ENCODE measurements at places on chromosomes 4 and X.

DNA sequence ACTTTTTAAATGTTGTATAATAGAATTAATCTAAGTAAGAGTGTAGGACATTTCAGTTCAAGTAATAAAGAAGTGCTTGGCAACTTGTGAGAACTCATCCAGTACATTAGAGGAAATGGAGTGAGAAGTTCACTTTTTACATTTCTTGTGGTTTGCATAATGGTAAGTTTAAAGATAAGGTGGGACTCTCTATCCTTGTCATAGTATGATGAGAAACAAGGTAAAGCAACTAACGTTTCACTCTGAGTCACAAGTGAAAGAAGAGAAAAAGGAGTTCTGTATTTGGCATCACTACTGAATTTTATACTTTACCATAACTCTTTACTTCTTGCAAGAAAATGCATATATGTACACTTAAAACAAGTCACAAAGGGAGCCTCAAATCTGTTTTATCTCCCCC, 219.4 kb downstream of the SLC4A4 start:
- no peak for DNase-seq

DNA sequence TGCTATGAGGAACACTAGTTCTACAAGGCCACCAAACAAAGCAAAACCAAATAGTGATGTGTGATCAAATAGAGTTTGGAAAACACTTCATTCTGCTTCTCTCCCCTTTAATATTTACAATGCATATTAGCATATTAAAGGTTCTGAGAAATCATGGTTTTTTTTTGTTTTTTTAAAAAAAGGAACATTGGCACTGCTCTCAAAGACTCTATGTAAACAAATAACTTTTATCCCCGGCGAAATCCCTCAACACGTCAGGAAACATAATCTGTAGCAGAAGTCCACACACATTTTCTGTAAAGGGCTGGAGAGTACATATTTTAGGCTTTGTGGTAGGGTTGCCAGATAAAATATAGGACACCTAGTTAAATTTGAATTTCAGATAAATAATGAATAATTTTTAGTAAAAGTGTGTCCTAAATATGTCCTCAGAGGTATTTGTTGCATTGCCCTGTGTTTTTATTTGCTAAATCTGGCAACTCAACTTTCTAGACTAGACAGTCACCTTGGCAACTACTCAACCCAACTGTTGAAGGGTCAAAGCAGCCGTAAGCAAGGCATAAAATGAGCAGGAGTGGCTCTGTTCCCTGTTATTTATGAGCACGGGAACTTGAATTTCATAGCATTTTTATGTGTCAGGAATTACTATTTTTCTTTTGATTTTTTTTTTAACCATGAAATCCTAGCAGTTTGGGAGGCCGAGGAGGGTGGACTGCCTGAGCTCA, 8.6 kb downstream of the SPATA4 start:
- DNase-seq, result no peak

DNA sequence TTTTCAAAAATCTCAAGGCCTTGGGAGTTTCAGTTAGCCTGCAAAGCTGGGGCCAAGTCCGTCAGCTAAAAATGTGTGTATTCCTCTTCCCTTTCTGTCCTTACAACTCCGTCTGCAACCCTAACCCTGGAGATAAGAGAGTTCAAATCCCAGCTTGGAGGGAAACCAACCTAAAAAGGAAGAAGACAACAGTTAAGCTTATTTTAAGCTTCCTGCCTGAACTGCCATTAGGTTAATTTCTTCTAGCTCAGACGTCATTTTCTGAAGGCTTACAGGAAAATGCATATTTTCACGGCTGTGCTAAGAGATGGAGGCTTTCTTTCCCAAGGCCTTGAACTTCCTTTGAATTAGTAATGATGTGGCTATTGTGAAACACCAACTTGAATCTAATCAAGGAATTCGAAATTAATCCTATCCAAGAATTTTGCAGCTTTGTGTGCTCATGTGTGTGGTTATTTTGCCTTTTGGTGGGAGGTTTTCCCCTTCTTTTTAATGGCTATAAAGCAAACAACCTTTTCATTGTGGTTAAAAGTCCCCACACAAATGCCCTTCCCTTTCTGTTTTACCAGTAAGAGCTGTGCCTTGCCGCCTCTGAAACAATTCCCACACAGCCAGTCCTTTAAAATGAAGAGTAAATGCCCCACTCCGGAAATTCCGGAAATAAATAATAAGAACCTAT, 103.5 kb downstream of the IRF2 start:
- DNase-seq, result no peak

GRCh38 chrX:133771086-133771646, 214.2 kb downstream of the GPC3 start:
- no peak for DNase-seq

GRCh38 chr4:138114434-138114833, 127.7 kb downstream of the SLC7A11 start:
- DNase-seq, result no peak

- DNase-seq, result peak; percentile 36
Measured at GRCh38 chr4:85701861-85702321, 226.9 kb downstream of the ARHGAP24 start.

DNA sequence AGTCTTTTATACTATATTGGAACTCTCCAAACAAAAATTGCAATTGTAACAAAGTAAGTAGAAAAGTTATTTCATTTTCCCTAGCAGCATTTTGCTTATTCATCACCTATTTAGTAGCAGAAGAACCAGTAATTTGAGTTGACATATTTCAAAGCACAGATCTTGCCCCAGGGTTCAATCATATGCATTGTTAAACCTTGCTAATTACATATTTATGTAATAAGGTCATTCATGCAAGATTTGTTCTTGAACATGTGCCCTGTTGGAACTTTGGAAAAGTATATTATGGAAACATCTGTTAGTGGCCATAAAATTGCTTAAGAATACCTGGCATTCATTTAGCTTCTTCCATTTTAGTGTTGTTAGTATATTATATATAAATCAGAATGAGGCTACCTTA, 191.7 kb downstream of the TLL1 start:
- DNase-seq, result no peak

- no peak for DNase-seq
Measured at GRCh38 chr4:17523662-17524061, 8.7 kb downstream of the CLRN2 start.

GRCh38 chr4:20901851-20902250, 201.6 kb downstream of the PACRGL start:
- no peak for DNase-seq

GRCh38 chrX:15107367-15107988, 162.4 kb downstream of the ASB9 start:
- DNase-seq, result no peak

- DNase-seq, result no peak
Measured at GRCh38 chrX:32987142-32987541, 224.2 kb downstream of the DMD start.

- DNase-seq, result no peak
Measured at GRCh38 chr4:173680278-173680677, 150.2 kb upstream of the HAND2 start.

- peak; percentile 48 for DNase-seq
Measured at GRCh38 chr4:10640561-10641201, 43.9 kb downstream of the CLNK start.

DNA sequence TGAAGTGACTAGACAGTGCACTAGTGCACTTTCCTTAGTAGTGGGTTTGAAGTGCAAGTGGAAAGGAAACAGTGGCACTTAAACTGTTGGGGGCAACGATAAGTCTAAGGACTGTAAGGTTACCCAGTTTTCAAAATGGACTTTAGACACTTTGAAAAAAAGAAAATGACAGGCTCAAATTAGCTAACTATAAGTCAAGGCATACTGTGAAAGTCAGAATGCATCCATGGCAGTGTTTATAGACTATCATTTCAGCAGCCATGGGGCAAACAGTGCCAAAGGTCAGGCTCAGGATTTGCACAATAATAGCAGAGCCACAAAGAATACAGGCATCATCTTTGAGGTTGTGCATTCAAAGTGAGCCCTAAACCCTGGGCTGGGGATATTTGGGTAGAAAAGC, 104.4 kb downstream of the CXCL13 start:
- DNase-seq, result no peak

DNA sequence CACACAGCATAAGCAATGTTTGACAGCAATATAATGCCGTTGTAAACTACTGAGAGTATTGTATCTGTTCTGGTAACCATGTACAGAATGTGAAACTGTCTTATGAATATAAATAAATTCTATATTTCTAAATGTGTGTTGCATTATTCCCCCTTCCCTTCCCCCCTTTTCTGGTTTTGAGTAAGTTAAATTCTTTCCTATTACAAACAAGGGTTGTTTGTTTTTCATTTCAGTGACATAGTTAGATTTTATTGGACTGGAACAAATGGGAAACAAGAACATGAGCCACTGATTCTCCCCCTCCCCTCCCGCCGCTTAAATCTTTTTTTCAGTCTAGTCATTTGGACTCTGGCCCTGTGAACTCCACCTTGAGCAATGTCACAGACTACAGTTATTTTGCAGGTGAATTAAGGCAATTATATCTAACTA, 69.8 kb downstream of the GPAT3 start:
- DNase-seq, result no peak

DNA sequence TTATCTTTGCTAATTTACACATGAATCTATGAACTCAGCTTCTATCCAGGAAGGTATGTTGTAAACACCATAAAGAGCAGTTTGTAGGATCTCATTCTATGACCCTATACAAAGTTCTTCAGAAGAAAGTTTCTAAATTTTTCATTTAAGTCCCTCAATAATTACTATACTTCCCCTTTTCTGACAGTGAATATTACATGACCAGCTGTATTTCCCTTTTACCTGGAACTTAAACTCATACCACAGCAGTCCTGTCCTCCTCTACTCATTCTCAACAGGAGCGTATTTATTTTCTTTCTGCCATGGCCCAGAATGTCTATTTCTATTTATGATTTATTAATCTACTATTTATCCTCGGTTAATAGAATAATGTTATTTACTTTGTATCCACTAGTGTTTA, 15.8 kb downstream of the RASGEF1B start:
- DNase-seq, result no peak

GRCh38 chr4:2400841-2401609, 17.4 kb downstream of the ZFYVE28 start:
- DNase-seq, result no peak

- DNase-seq, result no peak
Measured at GRCh38 chr4:69799337-69799736, 38.9 kb upstream of the SULT1B1 start.

DNA sequence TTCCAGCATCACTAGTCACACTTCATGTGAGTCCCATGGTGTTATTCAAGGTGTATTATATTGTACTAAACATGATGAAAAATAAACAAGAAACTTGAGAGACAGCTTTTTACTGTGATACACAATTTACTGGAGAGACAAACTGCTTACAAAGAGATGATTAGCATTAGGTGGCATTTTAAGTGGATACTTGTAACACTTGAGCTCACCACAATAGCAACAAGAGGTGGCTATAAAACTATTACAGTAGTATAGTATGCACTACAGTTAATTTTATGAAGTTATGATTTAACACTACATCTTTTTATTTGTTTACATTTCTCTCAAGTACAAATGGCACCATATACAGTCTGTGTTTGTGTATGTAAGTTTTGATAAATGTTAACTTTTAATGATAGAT, 246.6 kb downstream of the PARM1 start:
- no peak for DNase-seq

- DNase-seq, result peak; percentile 70
Measured at GRCh38 chr4:82785611-82786400, 12.8 kb downstream of the SCD5 start.

- no peak for DNase-seq
Measured at GRCh38 chr4:2643555-2643954, 107.1 kb downstream of the FAM193A start.

DNA sequence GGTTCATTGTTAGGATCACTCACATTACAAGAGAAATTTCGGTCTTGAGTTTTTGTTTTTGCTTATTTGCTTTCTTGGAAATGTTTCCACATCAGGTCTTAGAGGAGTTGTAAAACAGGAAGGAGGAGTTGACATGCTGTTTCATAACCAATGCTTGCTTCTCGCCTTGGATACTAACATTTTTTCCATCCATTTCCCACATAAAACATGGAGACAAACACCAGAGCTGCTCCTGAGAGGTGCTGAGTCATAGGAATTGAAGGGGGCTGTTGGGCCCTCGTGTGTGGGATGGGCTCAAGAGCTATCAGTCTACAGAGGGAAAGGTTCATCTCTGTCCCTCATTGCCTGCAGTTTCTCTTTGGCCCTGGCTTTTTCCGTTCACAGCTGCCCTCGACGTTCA, 29.9 kb downstream of the TBL1X start:
- no peak for DNase-seq

DNA sequence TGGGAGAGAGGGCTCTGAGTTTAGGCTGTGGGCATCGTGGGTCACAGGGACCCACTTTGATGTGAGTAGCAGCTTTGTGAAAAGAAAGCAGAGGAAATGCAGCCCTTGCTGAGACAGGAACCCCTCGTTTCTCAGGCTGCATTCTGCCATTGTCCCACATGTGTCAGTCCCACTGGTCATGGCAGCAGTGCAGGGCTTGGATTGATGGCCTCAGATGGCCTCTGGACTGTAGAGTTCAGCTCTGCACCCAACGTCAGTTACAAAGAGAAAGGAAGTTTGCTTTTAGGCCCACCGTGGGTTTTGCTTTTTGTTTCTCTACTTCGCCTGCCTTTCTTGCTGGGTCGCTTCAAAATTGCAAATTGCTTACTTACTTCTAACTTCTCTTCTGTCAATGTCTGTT, 248.3 kb upstream of the KLF3 start:
- DNase-seq, result no peak

DNA sequence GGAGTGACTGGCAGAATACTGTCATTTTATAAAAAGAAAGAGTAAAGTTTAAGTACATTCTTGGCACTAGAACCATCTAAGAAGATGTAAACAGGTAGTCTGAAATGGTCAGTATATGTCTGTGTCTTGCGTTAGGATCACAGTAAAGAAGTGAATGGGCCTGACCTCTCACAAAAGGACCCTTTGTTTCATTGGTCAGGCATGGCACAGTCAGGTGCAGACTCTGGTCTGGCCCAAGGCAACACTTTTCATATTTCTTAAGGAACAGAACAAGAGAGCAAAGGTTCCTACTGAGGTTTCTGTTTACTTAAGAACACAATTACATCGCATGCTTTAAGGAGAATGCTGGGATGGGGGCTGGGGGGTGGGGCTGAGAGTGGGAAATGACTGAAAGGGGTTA, 48.1 kb downstream of the RPGR start:
- no peak for DNase-seq

DNA sequence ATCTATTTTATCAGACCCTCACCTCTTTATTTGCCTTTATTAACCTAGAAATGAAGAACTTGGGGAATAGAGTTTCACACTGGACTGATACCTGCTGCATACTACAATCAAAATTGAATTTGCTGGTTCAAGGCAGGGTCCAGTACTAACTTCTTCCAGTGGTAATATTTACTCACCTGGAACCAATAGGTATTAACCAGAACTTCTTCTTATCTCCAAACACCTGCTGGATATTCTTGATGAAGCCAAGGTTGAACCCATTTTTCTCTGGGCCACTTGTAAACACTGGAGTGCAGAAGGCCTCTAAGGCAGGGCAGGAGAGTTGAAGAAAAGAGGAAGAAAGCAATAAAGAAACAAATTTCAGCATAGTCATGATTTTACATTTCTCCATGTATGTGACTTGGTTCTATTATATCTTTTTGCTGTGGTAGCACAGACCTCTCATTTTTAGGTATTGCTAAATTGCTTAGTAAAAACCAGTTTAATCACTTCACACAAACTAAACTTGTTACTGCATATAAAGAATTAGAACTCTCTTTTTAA, 101.1 kb downstream of the ZDHHC15 start:
- no peak for DNase-seq
